Tibial nerve (tissue), 4 donors: ENCODE measurements at places on chromosomes 7 and 10. TPM values are rescaled to one million over a fixed set of nuclear protein-coding genes. Genes with fewer than 3 reads are reported as not detected.

DNA sequence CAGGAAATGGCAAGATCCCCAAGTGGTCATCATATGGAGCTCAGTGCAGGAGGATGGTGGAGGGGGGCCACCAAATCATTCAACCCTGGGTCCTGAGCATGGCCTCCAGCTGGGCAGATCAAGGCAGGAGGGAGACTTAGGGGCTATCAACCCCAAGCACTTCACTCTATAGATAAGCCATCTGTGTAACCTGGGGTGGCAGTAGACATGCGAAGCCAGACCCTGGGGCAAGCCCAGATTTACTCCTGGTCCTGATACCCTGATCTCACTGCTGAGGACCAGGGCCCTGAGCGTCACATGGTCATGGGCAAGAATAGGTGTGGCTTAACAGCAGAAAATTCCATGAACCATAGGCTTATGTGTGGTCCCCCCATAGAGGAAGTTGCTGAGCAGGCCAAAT is 173.0 kb upstream of the ADCY1 start:
- no peaks in the 10 kb centered on the region for H3K36me3 ChIP-seq
- no peaks in the 10 kb centered on the region for H3K27me3 ChIP-seq
- H3K4me3 ChIP-seq = no peak overlapping the region
- DNase-seq = no peak
- no peaks in the 10 kb centered on the region for H3K4me1 ChIP-seq

- H3K4me3 ChIP-seq = no peak overlapping the region
- no peaks in the 10 kb centered on the region for H3K4me1 ChIP-seq
- no peak for DNase-seq
- H3K36me3 ChIP-seq = no peaks in the 10 kb centered on the region
Observed at GRCh38 chr7:50382455-50382854, 67.7 kb downstream of the FIGNL1 start.

DNA sequence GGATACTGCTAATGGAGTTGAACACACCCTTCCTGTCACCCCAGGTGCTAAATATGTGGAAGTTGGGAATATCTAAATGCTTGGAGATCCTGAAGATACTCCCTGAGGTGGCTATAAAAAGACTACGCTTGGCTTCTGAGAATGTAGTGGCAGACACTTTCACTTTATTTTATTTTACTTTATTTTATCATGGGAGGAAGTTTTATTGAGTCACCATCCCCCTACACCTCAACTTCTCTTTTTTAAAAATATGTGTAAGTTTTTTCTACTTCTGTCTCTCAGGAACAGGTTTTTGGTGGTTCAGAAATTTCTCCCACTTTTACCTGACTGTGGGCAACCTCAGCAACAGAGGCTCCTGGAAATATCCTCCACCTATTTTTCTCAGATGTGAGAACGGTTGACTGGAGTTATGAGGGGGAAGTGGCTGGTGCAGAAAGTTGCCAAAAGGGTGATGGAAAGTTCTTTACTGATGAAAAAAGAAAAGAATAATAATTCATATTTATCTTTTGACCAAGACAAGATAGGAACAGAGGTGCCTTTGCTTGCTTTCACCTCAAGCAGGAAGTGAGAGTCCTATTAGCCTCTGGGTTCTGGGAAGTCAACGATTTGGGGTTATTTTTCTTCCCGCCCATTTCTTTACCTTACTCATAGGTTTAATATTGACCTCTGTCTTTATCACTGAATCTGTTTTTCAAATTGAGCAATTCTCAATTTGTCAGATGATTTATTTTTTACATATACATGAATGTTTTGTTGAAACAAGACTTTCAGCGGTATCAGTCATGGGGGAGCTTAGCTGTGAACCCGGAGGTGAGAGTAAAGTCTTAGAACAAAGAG is 103.6 kb downstream of the AHR start:
- no peak for DNase-seq
- H3K27me3 ChIP-seq = no peaks in the 10 kb centered on the region
- no peak overlapping the region for H3K27ac ChIP-seq
- H3K4me3 ChIP-seq = no peak overlapping the region
- H3K36me3 ChIP-seq = no peaks in the 10 kb centered on the region

GRCh38 chr10:80509108-80509402 is 28.6 kb upstream of the SH2D4B start:
- DNase-seq = no peak
- peaks cover 24% of the 10 kb centered on the region for H3K4me1 ChIP-seq
- H3K27ac ChIP-seq = no peak overlapping the region
- H3K4me3 ChIP-seq = no peak overlapping the region
- H3K27me3 ChIP-seq = no peaks in the 10 kb centered on the region

GRCh38 chr10:20855398-20856038 is 41.6 kb downstream of the NEBL start:
- no peaks in the 10 kb centered on the region for H3K27me3 ChIP-seq
- H3K36me3 ChIP-seq = no peaks in the 10 kb centered on the region
- H3K4me3 ChIP-seq = no peak overlapping the region
- no peak for DNase-seq

DNA sequence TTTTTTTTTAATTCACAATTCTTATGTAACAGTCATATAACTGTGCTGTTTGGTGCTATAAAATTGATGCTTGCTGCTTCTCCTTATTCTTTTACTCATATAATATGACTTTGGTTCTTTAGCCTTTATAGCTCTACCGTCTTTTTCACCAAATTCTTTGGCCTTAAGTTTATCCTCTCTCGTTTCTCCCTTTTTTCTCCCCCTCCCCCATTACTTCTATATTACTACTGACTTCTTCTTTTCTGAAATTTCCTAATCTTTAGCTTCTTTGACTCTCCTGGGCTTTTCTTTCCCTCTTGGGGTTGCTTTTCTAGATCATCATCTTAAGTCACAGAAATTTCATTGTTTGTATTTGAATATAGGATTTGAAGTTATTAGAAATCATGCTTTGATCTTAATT is 3.8 kb downstream of the BCCIP start:
- peaks cover 23% of the 10 kb centered on the region for H3K4me1 ChIP-seq
- no peak for DNase-seq
- no peak overlapping the region for H3K4me3 ChIP-seq
- H3K27me3 ChIP-seq = no peaks in the 10 kb centered on the region

DNA sequence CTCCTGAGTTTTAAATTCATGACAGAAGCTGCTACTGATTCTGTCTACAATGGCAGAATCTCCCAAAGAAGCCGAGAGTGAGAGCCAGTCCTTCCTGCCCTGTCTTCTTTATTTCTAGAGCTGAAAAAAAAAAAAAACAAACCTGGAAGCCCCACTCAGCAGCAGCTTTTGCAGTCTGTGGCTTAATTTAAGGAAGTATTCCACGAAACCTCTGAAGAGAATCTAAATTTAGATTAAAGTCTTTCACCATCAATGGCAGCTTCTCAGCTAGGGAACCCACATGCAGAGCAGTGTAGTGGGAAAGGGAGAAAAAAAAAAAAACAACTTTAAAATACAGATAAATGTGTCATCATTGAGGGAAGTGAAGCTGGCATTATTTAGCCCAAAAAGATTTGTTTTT is 23.4 kb downstream of the SMURF1 start:
- H3K4me1 ChIP-seq = peaks cover 69% of the 10 kb centered on the region
- H3K27ac ChIP-seq = peak overlapping the region; percentile 52
- H3K36me3 ChIP-seq = no peaks in the 10 kb centered on the region
- no peaks in the 10 kb centered on the region for H3K27me3 ChIP-seq
- no peak overlapping the region for H3K4me3 ChIP-seq
- DNase-seq = no peak

DNA sequence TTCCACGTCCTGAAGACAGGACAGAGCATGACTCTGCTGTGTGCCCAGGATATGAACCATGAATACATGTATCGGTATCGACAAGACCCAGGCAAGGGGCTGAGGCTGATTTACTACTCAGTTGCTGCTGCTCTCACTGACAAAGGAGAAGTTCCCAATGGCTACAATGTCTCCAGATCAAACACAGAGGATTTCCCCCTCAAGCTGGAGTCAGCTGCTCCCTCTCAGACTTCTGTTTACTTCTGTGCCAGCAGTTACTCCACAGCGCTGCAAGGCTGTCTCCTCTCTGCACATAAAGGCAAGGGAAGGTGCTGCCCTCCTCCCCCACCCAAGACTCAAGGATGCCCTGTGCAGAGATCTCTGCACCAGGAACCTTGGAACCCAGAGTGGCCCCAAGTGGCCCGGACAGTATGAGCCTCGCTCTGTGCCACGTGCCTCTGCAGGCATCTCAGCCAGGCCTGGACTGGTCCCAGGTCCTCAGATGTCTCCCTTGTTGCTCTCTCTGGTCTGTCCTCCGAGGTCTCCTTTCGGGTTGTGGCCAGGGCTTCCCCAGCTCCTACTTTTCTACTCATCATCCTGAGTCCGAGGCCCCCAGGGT is 230.3 kb upstream of the PRSS58 start:
- no peak overlapping the region for H3K4me3 ChIP-seq
- H3K27me3 ChIP-seq = no peaks in the 10 kb centered on the region
- H3K27ac ChIP-seq = no peak overlapping the region
- no peaks in the 10 kb centered on the region for H3K36me3 ChIP-seq
- no peaks in the 10 kb centered on the region for H3K4me1 ChIP-seq
- no peak for DNase-seq

DNA sequence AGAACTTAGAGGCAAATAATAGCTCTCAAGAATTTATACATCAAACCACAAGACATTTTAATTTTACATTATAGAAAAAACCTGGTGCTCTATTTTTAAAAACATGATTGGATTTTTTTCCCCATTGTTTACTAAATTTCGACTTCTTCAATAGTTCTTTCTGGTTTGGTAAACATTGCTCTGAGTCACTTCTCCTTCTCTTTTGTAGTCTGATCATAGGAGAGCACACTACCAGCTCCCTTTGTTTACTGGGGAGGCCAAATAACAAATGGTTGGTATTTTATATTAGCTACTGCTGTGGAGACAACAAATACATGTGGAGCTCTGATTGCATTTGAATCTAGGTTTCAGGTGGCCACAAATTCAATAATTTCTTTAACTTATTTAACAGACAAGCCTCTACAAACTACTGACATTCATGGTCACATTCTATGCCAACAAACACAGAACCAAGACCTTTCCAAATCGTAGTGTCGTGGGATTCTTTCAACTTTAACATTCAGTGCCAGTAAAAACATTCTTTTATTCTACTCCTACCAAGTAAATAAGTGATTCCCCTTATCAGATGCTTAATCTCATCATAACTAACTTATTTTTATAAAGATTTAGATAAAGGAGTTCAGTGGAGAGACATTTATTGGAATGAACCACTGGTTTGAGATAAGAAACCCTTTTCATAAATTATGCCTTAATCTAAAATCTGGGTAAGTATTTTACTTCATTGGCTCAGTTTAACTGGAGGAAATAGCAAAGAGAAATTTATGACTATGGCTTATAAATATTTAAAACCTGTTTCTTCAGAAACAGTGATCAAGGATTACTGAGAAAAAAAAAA is 17.7 kb upstream of the FXYD4 start:
- H3K36me3 ChIP-seq = no peaks in the 10 kb centered on the region
- H3K27me3 ChIP-seq = no peaks in the 10 kb centered on the region
- no peak overlapping the region for H3K27ac ChIP-seq
- DNase-seq = no peak
- no peaks in the 10 kb centered on the region for H3K4me1 ChIP-seq
- H3K4me3 ChIP-seq = no peak overlapping the region

DNA sequence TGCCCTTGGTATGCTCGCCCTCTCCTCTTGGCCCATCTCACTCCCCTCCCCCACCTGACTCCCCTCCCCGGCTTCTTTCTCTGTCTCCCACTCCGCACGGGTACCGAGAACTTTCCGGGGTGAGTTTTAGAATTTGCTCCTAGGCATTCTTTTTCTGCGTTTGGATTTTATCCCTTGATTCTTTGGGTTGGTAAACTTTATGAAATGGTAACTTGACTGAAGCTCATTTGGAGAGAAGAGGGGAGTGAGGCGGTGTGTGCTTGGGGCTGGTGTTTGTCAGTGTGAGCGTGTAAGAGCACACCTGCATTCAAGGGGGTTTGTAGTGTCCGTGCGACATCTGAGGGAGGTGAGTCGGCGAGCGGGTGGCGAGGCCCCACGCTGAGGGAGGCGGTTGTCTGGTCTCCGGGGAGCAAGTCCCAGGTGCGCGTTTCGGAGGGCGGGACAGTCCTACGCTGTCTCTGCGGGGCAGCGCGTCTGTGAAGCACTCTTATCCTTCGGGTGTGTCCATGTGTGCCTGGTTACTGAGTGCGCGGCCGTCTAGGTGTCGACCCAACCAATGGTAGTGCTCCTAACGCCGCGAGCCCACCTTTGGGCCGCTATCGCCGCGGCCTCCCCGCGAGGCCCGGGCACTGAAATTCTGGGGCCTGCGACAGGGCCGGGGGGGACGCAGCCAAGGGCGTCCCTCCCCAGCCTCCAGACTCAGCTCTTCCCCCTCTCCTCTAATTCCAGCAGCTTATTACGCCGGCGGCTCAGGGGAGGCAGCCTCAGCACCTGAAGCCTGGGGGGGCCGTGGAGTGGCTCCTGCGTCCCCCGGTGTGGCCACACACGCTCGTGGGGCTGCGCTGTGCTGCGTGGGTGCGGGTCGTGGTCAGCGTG is 2.6 kb upstream of the ZNF503 start:
- H3K36me3 ChIP-seq = peaks cover 6% of the 10 kb centered on the region
- H3K4me3 ChIP-seq = peak overlapping the region; percentile 95
- peaks cover 4% of the 10 kb centered on the region for H3K27me3 ChIP-seq
- H3K4me1 ChIP-seq = peaks cover 41% of the 10 kb centered on the region

- H3K4me1 ChIP-seq = peaks cover 10% of the 10 kb centered on the region
- no peaks in the 10 kb centered on the region for H3K27me3 ChIP-seq
- H3K36me3 ChIP-seq = no peaks in the 10 kb centered on the region
Observed at GRCh38 chr7:20602306-20602705, 13.2 kb upstream of the ABCB5 start.

- H3K36me3 ChIP-seq = no peaks in the 10 kb centered on the region
- H3K4me1 ChIP-seq = peaks cover 27% of the 10 kb centered on the region
- H3K27ac ChIP-seq = no peak overlapping the region
- no peak overlapping the region for H3K4me3 ChIP-seq
- DNase-seq = no peak
Observed at GRCh38 chr10:74079028-74079935, 71.3 kb downstream of the AP3M1 start.

SERPINE1 gene
- total RNA-seq = 3.3 TPM

GIMAP5 gene
- total RNA-seq = 36.7 TPM

GSTO1 gene
- total RNA-seq = 83.1 TPM

ABCC2 gene
- 1.7 TPM for total RNA-seq

TWIST1 gene
- total RNA-seq = 45.9 TPM

TCF7L2 gene
- total RNA-seq = 26.1 TPM

MSMB gene
- not detected for total RNA-seq

COL17A1 gene
- total RNA-seq = 0.59 TPM

CCL24 gene
- total RNA-seq = not detected

ZYX gene
- total RNA-seq = 65.5 TPM
